ENCODE measurements at places on chromosomes 5 and 9. TPM values are rescaled to one million over a fixed set of nuclear protein-coding genes. Genes with fewer than 3 reads are reported as not detected.

DNA sequence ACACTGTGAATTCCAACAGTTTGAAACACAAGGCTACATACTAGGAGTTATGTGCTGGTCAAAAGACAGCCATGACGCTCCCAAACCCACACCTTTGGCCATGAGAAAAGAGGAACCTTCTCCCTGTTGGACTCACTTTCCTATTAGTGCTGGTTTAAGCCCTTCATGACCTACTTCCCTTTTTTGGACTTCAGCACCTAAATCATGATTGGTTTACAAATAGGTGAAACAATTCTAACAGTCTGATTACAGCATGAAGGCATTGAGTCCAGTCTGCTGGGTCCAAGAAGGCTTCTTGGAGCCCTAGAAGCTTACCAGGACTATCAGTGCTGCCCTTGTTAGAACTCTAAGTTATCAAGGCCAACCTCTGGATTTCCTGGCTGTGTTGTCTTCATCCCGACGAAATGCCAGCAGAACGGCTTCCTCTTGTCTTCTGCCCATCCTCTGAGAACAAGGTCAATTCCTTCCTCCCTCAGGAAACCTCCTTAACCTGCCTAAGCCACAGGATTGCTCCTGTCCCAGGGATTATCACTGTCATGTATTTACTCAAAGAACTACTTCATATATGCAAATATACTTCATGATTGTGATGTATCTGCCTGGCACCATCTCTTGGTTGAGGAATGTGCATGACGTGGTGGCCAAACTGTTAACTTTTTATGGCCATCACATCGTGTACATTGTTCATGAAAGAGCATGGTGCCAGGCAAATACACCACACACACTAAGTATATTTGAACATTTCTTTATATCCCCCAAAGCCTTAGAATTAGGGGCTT lies 83.6 kb downstream of the ANKH start:
- DNase-seq: no peak

Gene GNA14
- total RNA-seq: 4.0 TPM

GRCh38 chr9:110143950-110144545 lies 63.9 kb downstream of the C9orf152 start:
- DNase-seq: no peak

Gene OR1L4
- not detected for total RNA-seq

- DNase-seq: no peak
These were observed 42.4 kb downstream of the EXD3 start for GRCh38 chr9:137380606-137381005.

- no peak for DNase-seq
These were observed 57.6 kb downstream of the TMEM174 start for GRCh38 chr5:73230264-73231245.

DNA sequence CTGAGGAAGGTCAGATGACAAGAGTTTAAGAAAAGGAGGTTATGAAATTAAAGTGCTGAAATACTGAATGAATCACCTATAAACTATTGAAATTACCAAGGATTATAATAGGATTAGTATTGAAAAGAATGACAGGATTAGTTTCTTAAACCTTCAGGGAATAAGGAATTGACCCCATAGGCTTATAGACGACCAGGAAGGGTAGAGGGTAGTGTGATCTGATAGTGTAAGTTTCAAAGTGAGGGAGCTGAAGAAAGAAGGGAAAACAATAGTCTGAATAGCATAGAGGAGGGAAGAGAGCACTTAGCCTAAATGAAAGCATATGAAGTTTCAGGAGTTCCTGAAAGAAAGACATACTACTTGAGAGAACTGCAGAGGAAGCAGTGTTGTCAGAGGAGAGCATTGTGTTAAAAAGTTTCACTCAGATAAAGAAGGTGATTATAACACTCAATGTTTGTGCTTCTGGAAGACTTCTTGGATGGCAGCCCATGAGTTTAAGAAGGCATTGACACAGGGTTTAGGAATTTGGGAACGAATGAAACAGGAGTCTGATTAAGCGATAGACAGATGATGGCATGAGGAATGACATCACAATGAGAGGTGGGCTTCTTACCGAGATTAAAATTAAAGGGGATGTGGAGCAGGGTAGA lies 557.9 kb upstream of the GRAMD2B start:
- no peak for DNase-seq

Gene SEMA4D
- 16.7 TPM for total RNA-seq

Gene DTWD2
- total RNA-seq: 9.6 TPM

DNA sequence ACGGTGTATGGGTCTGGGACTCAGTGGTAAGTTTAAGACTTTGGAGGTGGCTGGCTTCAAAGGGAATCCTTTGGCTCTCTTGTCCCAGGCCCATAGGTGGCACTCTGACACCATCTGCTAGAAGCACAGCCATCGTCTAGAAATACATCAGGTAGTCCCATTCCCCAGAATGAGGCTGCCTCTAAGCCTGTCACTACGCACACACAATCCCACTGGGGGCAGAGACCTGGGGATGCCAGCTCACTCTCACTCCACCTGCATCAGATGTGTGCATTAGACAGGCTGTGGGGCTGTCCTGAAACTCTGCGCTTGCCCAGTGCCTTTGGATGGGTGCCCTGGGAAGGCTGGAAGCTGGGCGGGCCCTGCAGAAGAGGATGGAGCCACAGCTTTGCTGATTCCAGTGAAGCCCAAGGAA lies 127.5 kb upstream of the PANK3 start:
- no peak for DNase-seq

Gene HAVCR2
- 2.4 TPM for total RNA-seq

Gene STPG3
- not detected for total RNA-seq

Gene POLR3G
- 8.0 TPM for total RNA-seq

- DNase-seq: no peak
These were observed 116.6 kb upstream of the SARDH start for GRCh38 chr9:133854765-133855164.

DNA sequence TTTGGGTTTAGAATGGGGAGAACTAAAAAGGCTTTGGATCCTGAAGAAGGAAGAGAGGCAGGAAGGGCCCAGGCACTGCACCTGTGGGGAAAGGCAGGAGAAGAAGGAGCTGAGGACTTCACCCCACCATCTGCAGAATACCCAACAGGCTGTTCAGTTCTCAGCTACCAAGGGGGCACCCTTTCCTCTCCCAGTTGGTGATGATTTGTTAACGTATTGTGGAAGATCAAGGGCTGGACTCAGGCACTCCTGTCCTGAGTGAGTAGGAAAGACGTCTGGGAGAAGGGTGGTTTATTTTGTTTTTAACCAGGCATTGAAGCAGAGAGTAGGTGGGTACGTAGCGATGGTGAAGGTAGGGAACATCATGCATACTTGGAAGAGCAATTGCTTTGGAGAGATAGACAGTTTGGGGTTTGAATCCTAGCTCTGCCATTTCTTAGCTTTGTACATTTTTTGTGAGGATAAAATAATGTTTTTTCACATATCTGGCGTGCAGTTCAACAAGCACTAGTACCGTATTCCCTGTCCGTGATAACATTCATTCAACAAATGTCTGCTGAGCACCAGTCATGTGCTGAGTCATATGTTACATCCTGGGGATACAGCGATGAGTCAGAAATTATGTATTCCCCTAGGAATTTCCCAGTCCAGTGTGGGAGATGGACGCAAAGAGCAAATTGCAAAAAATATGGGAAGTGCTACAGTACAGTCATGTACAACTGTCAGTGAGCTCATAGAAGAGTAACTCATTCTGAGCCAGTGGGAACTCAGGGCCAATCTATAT lies 2.1 kb downstream of the MSANTD3 start:
- DNase-seq: no peak

DNA sequence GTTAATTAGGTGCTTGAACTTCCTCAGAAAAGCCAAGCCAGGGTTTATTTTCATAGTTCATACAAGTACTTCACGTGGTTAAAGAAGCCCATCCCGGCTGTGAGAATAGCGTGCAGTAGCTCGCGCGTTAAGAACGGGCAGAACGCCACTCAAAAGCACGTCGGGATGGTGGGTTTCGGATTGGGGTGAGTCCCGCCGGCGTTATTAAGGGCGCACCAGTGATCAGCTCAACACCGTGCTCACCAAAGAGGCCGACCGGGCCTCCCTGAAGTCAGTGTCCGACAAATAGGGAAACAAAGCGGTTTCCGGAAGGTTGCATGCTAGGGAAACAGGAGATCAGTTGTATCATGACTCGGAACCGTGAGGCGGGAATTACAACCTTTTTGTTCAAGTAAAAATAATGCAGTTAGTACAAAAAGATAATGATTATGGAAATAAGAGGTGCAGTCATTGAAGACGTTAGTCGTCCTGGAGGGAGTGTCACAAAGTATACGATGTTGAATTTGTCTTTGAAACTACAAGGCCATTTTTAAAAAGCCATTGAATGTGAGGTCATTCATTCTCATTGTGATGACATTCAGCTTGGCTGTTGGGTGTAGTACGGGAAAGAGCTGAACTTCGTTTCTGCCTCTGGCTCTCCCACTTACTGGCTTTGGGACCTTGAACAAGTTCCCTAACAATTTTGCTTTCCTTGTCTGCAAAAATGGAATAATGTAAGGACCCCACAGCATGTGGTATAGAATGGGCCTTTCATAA lies 992 bp downstream of the SETD9 start:
- DNase-seq: no peak

Gene ANKRD55
- total RNA-seq: 0.09 TPM

GRCh38 chr5:138568061-138568824 lies 7.0 kb downstream of the HSPA9 start:
- DNase-seq: no peak

All from esophagus squamous epithelium (tissue), 5 donors.